ENCODE measurements at places on chromosomes 1 and 21.

DNA sequence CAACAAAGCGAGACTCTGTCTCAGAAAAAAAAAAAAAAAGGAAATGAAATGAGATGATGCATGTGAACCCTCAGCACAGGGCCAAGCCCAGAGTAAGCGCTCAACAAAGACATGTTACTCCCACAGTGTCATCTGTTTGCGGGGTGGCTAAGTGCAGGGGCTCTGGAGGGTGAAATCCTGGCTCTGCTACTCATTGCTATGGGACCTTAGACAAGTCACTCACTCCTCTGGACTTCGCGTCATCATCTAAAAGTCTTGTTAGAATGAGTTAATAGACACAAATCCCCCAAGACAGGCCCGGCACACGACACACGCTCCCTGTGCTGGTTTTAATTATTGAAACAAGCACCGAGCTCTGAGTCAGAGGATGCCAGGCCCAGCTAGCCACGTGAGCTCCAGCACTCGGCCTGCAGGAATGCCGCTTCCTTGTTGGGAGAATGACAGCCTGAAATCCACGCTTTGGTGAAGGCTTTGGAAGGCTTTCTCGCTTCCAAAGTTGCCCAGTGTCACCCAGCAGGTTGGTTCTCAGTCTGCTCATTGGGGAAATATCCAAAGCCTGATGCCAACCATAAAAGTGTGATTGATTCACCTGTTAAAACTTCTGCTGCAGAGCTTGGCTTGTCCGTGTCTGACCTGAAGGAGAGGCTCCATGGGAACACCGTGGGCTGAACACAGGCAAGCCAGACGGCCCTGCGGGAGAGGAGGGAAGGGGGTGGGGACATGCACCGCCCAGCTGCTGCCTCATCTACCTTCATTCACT lies 36.7 kb upstream of the TARDBP start:
- DNase-seq, result peak; percentile 43

DNA sequence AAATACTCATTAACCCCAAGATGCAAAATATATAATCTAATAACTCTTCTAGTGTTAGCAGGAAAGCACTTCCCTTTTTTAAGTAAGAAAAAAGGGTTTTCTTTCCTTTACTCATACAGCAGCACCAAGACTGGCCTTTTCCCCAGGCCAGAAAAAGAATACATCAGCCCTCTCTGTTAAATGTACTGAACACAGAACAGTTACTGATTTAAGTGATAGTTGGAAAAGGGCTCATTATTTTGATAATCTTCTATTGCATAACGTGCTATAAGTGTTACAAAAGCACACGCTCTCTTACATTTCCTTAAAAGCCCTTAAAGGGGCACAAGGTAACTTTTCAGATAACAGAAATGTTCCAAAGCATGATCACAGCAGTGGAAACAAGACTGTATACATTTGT lies 142.9 kb downstream of the TIAM1 start:
- no peak for DNase-seq

DNA sequence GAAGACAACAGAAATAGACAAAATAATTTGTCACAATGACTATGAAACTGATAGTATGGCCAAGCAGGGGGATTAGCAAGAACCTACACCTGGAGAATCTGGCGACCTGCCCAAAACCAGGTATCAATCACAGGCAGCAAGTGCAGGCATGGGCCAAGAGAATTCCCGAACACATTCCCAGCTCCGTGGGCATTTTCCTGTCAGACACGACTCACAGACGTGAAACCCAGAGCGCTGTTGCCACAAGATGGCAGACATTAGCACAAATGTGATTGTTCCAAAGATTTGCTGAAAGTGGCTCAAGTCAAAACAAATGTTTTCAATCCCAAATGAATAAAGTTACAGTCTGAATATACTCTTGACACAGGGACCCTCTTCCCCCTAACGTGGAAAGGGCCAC lies 36.8 kb downstream of the HLCS start:
- DNase-seq, result peak; percentile 69

DNA sequence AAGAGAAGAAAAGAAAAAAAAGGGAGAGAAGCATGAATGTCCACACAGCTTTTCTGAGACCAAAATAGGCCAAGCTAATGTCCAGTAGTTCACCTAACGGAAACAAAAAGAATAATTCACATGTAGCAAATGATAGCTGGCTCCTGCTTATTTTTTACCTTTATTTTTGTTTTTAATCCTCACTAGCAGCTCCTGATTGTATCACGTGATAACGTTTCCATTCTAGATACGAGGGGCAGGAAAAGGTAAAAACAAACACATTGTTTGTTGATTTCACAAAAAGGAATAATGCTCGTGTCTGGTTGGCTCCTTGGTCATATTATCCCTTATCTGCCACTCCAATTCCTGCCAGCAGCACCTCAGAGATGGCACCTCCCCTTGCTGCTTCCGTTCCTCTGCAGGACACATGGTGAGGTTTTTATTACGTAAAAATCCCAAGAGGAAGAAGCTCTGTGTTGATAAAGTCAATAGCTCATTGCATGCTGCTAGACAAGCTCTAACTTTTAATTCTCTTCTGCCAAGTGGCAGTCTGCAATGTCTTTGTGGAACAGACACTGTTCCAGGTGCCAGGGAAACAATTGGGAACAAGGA lies 201.7 kb downstream of the CRB1 start:
- DNase-seq, result no peak

DNA sequence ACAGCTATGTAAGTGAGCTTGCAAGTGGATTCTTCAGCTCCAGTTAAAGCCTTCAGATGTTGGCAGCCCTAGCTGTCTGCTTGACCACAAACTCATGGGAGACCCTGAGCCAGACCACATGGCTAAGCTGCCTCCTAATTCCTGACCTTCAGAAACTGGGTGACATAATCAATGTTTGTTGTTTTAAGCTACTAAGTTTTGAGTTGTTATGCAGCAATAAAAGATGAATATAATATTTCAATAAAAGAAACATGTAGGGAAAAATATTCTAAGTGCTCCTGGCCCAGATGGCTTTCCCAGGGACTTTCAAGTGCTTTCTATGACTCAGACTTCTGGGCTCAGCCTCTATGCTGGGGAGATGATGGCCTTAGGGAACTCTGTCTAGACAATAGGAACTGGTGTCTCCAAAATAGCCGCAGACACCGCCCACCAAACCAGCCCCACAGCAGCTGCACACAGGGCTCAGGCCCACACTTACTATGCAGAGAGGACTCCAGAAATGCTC lies 20.3 kb upstream of the AZIN2 start:
- no peak for DNase-seq

- peak; percentile 72 for DNase-seq
Observed at GRCh38 chr21:17925899-17926298, 106.7 kb upstream of the C21orf91 start.

DNA sequence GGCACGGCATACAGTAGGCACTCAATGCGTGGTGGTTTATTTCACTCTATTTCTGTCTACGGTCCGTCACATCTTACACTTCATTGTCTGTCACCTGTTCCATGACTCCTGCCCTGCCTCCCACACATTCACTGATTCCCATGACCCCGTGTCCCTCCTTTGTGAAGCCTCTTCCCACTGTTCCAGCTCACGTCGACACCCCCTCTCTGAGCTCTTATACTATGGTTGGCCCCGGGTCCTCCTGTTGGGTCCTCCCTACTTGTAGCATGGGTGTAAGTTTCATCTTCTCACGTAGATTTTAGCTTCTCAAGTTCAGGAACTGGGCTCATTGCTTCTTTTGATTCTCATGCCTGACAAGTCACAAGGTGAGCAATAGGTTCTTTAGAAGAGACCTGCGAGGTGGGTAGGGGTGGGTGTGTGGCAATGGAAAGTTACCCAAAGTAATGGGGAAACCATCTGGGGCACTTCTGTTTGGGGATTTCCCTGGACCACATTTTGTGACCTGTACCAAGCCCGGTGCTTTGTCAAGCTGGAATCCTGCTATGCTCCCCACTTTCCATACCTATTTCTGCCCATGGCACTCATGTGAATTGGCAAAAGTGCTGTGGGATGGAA lies 22.1 kb upstream of the IL10 start:
- DNase-seq, result no peak

DNA sequence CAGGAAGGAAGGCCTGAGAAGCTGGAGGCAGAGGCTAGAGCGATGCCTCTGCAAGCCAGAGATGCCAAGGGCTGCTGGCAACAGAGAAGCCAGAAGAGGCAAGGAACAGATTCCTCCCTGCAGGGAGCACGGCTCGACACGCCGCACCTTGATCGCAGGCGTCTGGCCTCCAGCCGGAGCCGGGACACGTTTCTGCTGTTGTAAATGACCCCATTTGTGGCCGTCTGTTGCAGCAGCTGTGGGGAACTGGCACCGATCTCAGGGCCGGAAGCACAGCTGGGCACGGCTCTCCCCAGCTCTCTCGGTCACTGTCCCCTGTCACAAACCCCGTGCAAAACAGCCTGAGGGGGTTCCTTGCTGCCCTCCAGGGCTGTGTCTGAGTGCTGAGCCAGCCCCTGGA lies 59.6 kb downstream of the SIK1 start:
- peak; percentile 60 for DNase-seq

GRCh38 chr1:204760757-204761156 lies 75.2 kb upstream of the LRRN2 start:
- no peak for DNase-seq

- no peak for DNase-seq
Observed at GRCh38 chr1:110588991-110589390, 17.2 kb downstream of the KCNA2 start.

Data from spinal cord (tissue), 10 donors.